ENCODE measurements at places on chromosomes 4 and X.
A peak's percentile ranks its signal among the peaks of the same experiment; 100 is the strongest.

GRCh38 chr4:118270492-118270891, 82.3 kb downstream of the PRSS12 start:
- no peak for DNase-seq

DNA sequence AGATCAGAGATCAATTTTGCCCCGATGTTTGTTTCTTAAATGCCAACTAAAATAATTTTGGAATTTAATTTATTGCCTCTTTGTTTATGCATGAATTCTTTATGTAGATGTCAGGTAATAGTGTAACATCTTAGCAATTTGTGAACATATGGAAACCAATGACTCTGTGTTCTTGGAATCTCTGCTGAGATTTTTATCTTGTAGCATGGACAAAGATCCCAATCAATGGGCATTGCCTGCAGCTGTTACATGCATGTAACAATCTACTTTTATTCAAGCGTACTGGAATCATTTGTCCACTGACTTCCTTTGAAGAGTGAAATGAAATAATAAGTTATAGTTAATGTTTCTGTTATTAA, 61.6 kb upstream of the ARSJ start:
- no peak for DNase-seq

DNA sequence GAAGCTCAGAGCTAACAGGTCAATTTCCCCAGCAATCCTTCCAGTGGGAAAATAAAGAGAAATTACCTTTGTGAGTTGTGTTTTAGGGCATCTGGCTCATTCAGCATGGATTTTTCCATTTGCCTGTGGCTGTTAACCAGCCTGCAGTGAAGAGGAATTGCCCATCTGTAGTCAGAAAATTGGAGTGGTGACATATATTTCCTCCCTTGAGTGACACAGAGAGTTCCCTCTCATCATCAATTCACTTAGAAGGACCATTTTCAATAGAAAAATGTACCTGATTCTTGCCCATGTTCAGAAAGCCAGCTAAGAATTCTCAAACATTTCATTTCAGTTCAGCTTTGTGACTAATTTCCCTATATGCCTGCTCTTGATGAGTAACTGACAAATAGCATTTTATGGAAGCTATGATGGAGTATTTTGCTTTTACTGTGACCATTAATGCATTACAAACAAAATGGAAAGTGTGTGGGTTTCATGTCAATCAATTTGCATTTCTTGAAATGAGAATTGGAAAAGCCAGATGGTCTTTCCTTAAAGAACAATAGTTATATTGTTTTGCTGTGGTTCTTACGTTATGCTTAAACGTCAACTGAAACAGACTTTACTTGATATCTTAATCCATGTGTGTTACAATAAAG, 155.8 kb downstream of the NWD2 start:
- DNase-seq = no peak

DNA sequence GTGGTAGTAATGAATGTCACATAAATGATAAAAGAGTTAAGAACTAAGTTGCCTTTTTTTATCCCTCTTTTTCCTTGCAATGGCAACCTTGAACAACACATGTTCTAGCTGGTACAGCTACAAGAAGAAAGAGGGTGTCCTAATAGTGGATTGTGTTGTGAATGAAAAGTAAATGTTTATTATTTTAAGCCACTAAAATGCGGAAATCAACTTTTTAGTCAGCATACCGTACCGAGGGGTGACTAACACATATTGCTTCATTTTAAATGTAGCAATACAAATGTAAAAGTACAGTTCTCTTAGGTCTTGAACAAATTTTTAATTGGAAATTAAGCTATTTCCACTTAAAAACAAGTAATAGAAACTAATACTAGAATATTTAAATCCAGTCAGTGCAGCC, 17.7 kb upstream of the AP1AR start:
- DNase-seq = no peak

GRCh38 chr4:142126890-142127497, 490.6 kb downstream of the IL15 start:
- DNase-seq = peak; percentile 55

- DNase-seq = no peak
Measured at GRCh38 chr4:121015421-121015820, 56.9 kb downstream of the NDNF start.

DNA sequence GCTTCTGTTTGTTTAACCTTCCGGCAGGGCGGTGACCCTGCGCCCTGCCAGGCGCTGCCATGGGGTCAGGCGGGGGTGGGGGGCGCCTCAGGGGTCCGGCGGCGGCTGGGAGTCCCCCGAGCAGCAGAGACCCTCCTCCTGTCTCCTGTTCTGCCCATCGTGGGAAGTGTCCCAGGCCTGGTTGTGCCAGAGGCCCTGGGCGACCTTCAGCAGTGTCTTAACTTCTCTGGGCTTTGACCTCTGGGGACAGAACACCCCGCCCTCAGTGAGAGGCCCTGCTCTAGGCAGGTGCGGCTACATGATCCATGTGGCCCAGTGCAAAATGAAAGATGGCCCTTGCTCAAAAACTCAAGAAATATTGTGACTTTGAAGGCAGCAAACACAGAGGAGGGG, 22.8 kb upstream of the HMX1 start:
- DNase-seq = no peak

DNA sequence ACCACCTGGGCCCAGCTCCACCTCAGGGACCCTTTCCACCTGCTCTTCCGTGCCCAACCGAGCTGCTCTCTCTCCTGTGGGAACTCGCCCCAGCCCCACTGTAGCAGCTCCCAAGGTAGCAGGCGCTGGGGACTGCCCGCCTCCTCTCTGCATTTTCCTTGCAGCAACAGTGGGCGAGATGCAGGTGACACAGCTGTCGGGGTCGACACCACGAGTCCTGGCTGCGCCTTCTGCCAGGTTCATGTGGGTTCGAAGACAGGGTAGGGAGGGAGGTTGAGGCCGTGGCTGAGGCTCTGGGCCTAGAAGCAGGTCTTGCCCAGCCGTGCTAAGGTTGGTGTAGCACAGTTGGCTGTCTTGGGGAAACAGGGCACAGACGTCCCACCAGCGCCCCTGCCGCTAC, 245.2 kb upstream of the FSTL5 start:
- DNase-seq = no peak

DNA sequence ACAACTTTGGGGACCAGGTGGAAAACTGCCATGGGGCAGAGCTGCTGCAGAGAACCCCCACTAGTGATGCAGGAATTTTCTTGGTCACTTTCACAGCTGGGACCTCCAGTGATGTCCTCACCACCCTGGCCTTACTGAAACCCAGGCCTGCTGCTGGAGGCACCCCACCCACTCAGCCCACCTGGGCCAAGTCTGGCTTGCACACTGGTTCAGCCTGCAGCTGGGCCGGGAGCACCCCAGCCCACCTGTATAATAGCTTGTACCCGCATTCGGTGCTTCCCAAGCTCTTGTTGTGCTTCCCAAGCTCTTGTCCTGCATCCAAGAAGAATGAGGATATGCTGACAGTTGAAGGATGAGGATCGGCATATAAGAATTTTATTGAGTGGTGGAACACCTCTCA, 86.4 kb upstream of the ZMAT1 start:
- no peak for DNase-seq

DNA sequence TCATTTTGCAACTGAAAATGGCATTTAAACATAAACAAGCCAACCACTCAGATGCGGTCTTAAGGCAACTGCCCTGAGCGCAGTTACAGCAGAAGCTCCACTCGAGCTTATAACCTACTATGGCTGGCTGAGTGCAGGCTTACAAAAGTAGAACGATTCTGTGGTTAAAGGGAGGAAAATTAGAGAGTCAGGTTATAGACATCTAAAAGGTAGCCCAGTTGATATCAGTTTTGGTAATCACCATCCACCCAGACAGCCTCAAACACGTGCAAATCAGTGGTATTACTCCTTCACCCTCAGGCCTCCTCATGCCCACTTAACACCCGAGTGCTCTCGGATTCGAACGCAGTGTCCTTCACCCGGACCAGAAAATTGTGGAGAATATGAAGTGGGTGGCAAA, 3.1 kb downstream of the LEF1 start:
- no peak for DNase-seq

Measured in SW 1271 (cell line).